Fibroblast of skin of left quadriceps (primary cell): ENCODE measurements at places on chromosomes 7 and 10.
A peak's percentile ranks its signal among the peaks of the same experiment; 100 is the strongest.

- no peak for DNase-seq
These were observed 17.8 kb upstream of the AKAP9 start for GRCh38 chr7:91922857-91923256.

GRCh38 chr7:73879977-73880681 is 19.2 kb downstream of the TMEM270 start:
- DNase-seq: peak; percentile 40

GRCh38 chr10:24901686-24902399 is 50.6 kb downstream of the PRTFDC1 start:
- peak; percentile 93 for DNase-seq

DNA sequence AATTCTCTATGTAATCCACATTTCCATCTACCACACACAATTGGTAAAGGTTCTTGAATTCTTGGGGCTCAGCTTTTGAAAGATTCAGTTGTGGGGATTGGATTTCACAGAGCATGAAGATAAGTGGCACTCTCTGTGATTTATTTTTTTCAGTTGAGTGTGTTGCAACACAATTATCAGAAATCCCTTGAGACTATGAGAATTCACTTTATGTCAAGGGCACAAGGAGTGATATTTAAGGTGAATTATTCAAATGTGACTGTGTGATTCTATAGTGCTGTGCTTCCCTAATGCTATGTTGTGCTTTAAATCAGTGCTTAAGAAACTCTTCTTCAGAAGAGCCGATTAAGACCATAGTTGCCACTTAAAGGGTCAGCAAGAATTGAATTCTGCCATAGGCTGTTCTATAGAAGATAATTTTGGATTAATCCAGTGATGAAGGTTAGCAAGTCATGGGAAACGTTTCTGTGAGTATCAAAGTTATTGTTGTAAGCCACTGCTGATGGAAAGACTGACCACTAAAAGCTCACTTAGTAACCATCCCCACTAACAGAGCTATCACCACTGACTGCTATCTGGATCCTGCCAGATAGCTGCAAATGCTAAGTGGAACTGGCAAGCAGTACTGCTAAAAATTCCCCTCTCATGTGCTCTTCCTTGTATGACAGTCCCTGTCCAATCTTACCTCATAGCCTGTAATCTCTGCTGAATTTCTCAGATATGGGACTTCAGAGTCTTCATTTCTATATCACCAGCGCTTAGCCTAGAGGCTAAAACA is 134.0 kb upstream of the SEMA3D start:
- DNase-seq: no peak

- no peak for DNase-seq
These were observed 299.4 kb upstream of the VSTM2A start for GRCh38 chr7:54242776-54243175.

DNA sequence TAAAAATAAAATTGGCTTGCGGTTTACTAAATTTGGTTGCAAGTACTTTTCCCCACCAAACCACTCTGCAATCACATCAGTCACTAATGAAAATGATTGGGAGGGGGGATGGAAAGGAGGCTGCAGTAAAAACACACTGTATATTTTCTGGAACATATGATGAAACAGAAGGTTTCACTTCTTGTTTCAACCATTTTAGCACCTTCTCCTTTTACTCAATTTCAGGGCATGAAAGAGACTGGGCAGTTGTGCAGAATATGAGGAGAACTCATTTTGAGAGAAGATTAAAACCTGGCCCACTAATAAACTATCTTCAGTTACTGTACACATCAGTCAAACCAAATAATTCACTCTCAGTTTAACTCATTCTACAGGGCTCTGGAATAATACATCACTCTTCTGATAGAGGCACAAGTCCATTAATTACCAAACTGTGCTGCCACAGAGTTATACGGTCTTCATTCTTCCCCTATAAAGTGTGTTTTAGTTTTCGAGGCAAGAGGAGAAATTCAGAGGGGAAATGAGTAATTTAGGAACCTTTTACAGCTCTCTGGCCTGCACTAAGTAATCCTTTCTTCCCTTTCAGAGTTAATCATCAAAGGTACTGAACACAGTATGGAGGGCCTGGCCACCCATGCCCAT is 25.5 kb downstream of the JAZF1 start:
- DNase-seq: no peak

GRCh38 chr7:74479066-74479781 is 25.5 kb downstream of the GTF2IRD1 start:
- no peak for DNase-seq

GRCh38 chr7:133372337-133372736 is 119.5 kb downstream of the EXOC4 start:
- DNase-seq: no peak

DNA sequence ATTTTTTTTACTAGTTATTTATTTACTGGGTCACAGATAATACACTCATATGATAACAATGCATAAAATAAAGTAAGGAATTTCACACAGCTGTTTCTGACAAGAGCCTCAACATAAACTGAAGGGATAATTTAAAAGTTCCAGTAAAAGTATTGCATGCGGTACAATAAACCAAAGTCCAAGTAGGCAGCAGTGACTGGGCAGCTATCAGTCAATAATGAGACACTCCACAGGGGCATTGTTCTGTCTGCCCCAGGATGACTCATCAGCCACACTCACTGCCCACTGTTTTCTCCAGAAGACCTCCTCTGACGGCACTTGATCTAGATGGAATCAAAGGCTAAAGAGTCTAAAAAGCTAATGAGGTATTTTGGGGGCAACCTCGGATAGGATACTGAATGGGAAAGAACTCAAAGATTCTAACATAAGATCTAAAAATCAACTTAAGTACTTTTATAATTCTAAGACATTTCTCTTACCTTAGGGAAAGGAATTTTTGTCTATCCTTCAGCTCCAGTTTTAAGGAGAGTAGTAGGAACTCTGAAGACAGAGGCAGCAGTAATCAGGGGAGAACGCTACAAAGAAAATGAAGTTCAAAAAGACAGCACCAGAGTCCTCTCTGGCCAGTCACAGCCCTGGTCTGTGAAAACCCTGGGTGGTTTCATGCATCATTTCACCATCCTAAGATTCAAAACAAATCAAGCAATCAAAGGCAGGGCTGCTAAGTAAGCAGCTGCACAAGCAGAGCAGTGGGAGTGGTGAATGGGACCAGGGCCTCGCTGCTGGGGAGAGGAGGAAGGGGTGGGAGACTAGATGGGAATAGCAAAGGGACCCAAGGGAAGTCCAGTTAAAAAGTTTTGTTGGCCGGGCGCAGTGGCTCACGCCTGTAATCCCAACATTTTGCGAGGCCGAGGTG is 175.1 kb downstream of the AVL9 start:
- no peak for DNase-seq

- no peak for DNase-seq
These were observed 7.6 kb upstream of the CCDC201 start for GRCh38 chr7:45880433-45880860.

DNA sequence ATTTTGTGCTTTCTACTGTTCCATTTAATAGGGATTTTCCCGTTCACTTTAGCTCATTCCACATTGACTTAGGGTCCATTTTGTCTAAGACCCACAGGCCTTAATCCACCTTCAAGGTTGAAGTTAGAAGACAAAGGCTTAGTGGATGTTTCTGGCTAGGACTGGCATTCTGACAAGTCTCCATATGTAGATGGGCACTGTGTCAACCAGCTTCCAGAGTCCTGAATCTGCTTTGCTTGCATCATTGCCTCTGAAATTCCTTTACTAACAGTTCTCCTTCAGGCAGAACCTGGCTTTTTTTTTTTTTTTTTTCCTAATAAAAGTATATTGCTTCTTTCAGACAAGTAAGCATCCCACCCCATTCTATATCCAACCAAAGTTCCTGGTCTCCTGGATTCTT is 69.6 kb upstream of the PDCD4 start:
- peak; percentile 43 for DNase-seq

GRCh38 chr7:83117466-83117865 is 45.2 kb downstream of the PCLO start:
- no peak for DNase-seq

DNA sequence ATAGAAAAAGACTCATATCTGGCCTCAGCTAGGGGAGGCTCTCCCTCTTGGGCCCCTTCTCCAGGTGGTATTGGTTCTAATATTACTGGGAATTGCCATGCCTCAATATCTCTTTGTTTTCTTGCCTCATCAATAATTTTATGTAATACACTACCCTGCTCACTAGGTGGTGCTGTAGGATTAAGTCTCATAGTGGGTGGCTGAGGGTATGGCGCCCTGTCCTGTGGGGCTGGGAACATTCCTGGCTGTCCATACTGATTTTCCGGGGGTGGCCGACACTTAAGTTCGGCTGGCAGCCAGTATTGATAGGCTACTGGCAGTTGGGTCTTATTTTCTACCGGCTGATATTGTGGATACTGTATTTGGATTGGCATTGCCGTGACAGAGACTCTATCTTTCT is 9.0 kb upstream of the TAS2R3 start:
- DNase-seq: no peak

- DNase-seq: no peak
These were observed 18.6 kb downstream of the NPFFR1 start for GRCh38 chr10:70265032-70265689.

GRCh38 chr10:114151486-114151885 is 22.5 kb downstream of the CCDC186 start:
- DNase-seq: peak; percentile 37

GRCh38 chr7:151429560-151430331 is 10.2 kb downstream of the CRYGN start:
- DNase-seq: no peak

GRCh38 chr10:51656503-51656902 is 42.9 kb downstream of the CSTF2T start:
- no peak for DNase-seq

GRCh38 chr7:55018361-55019190 is at the start of gene EGFR:
Gene EGFR (plus strand): TSS chr7:55019017. CDS start chr7:55019278, 261 bp downstream.
- DNase-seq: peak; percentile 40
